Activated naive CD4-positive, alpha-beta T cell treated with Interleukin-2 at 50 U/mL for 16 hours (primary cell): ENCODE measurements at places on chromosomes 1 and 21.

- DNase-seq: no peak
Observed at GRCh38 chr1:230749150-230749549, 2.0 kb downstream of the CAPN9 start.

GRCh38 chr1:218164930-218165700 lies 120.0 kb upstream of the RRP15 start:
- no peak for DNase-seq

DNA sequence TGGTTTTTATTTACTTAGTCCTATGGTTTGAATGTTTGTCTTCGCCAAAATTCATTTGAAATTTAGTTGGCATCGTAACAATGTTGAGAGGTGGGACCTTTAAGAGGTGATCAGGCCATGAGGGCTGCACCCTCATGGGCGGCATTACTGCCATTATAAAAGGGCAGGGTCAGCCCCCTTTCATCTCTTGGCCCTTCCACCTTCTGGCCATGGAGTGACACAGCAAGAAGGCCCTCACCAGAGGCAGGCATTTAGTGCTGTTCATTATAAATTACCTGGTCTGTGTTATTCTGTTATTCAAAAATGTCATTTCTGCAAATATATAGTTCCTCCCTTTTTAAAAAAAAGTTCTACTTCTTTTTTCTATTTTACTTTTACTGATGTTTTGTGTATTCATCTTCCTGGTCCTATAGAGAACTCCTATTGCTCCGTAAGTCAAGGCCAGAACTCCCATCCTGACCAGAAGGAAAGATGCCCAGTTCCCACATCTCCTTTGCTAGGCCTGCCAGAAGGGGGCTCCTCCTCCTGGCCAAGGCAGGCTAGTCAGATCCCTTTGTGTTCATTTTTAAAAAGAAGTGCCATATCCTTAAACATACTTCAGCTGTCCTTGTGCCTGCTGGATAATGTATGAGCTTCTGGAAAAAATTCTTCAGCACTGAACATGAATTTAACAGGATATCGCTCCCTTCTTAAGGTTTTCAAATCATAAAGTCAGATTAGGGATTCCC lies 10.0 kb upstream of the LBR start:
- no peak for DNase-seq

- DNase-seq: no peak
Observed at GRCh38 chr1:9128166-9128519, 759 bp downstream of the GPR157 start.

DNA sequence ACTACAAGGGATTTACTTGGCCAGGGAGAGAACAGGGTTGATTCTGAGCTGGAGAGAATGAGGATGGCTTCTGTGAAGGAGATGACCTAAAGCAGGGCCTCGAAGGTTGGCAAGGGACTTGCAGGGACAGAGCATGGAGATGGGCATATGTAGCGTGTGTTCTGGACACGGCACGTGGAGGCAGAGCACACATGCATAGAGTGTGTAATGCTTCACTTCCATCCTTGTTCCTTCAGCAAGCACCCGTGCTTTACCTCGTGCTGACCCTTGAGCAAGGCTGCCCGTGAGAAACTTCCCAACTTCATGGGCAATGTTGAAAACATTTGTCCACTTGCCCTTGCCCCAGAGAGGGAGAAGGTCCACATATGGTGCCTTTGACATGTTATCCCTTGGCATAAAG lies 33.1 kb downstream of the NFIA start:
- no peak for DNase-seq

GRCh38 chr1:145997016-145997717 lies 788 bp upstream of the TXNIP start:
- DNase-seq: peak; percentile 64

DNA sequence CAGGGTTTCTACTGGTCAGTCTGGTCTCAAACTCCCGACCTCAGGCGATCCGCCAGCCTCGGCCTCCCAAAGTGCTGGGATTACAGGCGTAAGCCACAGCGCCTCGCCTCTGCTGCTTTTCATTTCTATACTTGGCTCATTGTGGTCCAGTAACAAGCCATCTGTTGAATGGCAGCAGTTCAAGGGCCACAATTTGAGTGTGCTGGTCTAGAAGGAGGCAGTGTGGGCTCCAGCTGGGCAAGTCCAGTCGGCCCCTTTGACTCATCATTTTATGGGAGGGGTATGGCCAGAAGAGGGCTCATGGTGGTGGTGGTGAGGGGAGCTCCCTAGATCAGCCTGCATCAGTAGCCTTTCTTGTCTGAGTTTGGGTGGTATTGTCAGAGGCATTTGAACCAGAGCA lies 33.2 kb downstream of the ATP8B2 start:
- no peak for DNase-seq

DNA sequence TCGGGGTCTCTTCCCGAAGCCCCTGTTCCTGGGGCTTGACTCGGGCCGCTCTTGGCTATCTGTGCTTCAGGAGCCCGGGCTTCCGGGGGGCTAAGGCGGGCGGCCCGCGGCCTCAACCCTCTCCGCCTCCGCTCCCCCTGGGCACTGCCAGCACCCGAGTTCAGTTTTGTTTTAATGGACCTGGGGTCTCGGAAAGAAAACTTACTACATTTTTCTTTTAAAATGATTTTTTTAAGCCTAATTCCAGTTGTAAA lies 158.7 kb downstream of the RUNX1 start:
- DNase-seq: no peak

- no peak for DNase-seq
Observed at GRCh38 chr1:23456226-23456625, 27.8 kb downstream of the ASAP3 start.

- no peak for DNase-seq
Observed at GRCh38 chr1:2530513-2531361, 674 bp upstream of the HES5 start.

DNA sequence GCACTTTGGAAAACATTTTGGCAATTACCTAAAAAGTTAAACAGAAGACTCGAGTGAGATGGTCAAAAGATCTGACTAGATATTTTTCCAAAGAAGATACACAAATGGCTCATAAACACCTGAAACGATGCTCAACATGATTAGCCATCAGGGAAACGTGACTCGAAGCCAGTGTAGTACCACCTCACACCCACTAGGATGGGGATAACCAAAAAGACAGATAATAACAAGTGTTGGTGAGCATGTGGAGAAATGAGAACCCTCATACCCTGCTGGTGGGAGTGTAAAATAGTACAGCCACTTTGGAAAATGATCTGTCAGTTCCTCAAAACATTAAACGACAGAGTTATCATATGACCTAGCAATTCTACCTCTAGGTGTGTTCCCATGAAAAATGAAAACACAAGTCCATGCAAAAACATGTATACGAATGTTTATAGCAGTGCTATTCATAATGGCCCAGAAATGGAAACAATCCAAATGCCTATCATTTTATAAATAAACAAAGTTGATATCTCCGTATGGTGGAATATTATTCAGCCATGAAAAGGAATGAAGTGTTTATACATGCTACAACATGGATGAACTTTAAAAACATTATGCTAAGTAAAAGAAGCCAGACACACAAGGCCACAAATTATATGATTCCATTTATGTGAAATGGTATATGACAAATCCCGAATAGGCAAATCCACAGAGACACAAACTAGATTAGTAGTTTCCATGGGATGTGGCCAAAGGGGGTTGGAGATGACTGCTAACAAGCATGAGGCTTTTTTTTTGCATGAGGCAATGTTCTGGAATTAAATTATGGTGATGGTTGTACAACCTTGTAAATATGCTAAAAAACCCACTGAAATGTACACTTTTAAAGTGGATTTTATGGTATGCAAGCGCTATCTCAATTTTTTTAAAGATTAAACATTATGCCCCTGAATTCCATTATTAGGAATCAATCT lies 625.3 kb downstream of the KIF26B start:
- no peak for DNase-seq

DNA sequence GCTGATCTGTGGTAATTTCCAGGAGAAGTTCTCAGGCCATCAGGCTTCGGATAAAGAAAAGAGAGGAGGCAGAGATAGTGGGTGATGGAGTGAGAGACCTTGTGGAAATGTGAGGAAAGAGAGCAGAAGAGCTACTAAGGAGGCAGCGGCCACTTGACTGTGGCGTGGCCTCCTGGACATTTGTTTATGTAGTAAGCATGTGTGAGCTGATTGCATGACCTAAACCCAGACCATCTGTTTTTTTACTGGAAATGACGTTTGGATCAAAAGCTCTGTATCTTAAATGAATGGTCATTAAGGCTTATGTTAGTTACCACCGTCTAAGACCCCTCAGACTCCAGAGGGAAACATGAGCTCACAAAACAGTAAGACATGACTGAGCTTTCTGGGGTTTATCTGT lies 13.6 kb downstream of the ATP1B1 start:
- no peak for DNase-seq

- peak; percentile 56 for DNase-seq
Observed at GRCh38 chr1:46489169-46489637, 433 bp upstream of the DMBX1 start.

DNA sequence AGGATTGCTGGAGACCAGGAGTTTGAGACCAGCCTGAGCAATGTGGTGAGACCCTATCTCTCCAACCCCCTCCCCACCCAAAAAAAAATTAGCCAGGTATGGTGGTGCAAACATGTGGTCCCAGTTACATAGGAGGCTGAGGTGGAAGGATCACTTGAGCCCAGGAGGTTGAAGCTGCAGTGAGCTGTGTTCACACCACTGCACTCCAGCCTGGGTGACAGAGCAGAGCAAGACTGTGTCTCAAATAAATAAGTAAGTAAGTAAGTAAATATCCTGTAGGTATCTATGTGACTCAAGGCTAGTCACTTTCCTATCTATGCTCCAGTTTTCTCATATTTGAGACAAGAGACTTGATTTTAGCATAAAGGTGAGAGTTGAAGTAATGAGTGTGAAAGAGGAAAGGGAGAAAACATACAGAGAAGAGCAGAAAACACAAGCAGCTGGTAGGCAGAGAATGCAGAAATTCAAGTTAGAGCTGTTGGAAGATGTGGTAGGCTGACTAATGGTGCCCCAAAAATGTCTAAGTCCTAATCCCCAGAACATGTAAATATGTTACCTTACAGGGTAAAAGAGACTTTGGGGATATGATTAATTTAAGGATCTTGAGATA lies 7.5 kb downstream of the PPP1R12B start:
- no peak for DNase-seq

DNA sequence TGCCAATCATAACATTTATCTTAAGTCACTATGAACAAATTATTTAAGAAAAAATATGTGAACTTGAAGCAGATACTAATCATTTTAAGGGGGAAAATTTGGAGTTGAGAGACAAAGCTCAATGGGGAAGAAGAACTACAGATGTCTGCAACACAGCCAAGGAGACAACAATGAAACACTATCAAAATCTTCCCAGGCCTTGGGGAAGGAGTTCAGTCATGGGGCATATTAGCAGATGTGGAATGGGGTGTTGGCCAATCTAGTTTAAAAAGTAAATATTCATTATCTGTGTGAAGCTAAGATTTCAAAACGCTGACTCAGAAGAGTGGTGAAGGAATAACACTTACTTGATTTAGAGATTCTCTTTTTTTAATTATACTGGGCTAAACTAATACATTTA lies 671.6 kb upstream of the ZP4 start:
- no peak for DNase-seq

GRCh38 chr1:184791550-184791900 lies 36.9 kb upstream of the EDEM3 start:
- DNase-seq: no peak

- no peak for DNase-seq
Observed at GRCh38 chr1:89669441-89669840, 36.5 kb downstream of the LRRC8C start.

- no peak for DNase-seq
Observed at GRCh38 chr1:248862695-248862997, 3.8 kb upstream of the ZNF692 start.

DNA sequence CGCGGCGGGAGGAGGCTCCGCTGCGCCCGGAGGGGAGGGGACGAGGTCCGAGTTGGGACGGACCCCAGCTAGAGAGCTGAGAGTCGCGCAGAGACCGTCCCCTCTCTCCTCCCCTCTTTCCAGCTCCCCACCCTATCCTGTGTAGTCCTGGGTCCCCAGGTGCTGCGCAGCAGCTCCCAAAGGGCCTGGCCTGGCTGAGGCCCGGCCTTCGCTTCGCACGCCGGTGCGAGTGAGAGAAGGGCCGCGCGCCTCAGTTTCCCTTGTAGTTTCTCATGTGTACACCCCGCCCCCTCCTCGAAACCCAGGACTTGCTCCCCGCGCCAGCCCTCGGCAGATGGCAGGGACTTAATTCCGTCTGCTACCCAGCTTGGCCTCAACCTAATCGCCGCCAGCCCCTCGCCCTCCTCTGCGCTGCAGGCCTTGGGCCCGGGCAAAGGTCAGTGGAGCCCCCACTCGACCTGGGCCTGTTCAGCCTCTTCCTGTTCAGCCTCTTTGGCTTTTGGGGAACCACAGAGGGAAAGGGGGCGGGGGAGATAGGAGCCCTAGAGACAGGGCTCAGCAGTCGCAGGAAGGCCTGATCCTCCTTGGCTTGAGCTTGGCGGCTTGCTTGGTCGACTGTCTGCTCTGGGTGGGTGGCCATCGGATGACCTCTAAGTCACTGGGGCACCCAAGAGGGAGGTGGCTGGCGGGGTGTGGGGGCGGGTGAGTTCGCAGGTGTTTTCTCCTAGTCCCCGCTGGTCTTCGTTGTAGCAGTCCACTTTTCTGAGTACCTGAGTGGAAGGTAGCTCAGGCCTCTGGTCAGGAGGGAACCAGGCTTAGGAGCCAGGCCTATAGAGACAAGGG lies 1.0 kb downstream of the ZNF687 start:
- DNase-seq: peak; percentile 27

DNA sequence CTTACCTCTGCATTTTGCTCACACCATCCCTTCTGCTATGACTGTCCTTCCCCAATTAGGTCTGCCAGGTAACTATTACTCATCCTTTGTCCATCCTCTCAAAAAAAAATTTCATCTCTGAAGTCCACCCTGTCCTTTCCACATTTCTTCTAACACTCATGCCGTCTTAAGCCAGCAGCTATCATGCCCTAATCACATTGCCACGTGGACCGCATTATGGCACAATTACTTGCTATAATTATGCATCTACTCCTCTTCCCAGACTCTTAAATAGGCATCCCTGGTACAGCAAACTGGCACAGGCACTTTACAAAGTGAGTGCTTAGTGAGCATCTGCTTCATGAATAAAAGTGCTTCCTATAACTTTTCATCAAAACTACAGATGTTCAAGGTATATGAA lies 295.4 kb upstream of the ESRRG start:
- DNase-seq: no peak

GRCh38 chr1:8731162-8731561 lies 86.3 kb downstream of the RERE start:
- DNase-seq: no peak

GRCh38 chr1:159170639-159171038 lies 776 bp upstream of the CADM3 start:
- DNase-seq: no peak

- DNase-seq: peak; percentile 56
Observed at GRCh38 chr1:15974855-15975254, 1.0 kb downstream of the ZBTB17 start.

GRCh38 chr1:241998412-241998921 lies 431 bp downstream of the MAP1LC3C start:
- DNase-seq: peak; percentile 41

GRCh38 chr1:95451054-95451453 lies 217.0 kb downstream of the RWDD3 start:
- DNase-seq: no peak

- no peak for DNase-seq
Observed at GRCh38 chr1:38041936-38042834, 4.4 kb downstream of the POU3F1 start.

GRCh38 chr1:53465023-53465957 lies 6.1 kb downstream of the DMRTB1 start:
- DNase-seq: no peak

- no peak for DNase-seq
Observed at GRCh38 chr1:180975551-180975950, 47.1 kb downstream of the STX6 start.
